ENCODE measurements at places on chromosomes 13 and 19.

DNA sequence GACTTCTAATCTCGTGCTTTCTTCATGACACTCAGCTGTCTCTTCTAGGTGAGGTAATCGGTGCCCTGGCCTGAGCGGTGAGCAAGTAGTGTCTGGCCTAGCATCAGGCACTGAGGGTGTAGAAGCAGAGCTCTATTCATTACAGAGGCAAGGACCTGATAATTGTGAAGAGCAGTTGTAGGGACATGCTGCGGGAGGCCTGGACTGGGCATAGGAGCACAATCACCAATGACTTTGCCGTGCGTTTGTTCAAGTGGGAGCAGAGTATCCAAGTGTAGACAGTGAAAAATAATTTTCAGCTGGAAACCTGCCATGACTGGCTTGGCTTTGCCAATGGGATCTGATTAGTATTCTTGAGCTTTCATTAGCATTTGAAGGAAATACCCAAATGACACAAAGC lies 32.1 kb upstream of the DCLK1 start:
- DNase-seq = no peak

DNA sequence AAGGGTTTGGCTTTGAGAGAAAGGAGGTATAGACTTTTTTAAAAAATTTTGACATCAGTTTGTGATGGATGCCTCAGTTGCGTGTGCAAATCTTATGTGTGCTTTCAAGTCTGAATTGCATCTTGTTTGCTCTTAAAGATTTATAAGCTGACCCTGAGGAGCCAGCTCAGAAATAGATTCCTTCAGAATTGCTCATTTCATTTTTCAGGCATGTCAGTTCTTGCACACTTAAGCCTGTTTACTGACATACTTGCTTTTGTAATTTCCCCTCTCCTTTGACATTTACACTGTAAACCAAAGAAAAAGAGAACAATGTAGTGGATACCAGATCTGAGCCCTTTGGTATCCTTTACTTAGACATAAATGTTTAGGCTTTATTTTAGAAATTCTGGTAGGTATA lies 87.6 kb downstream of the RNF17 start:
- no peak for DNase-seq

- no peak for DNase-seq
These were observed 19.0 kb upstream of the C1QTNF9 start for GRCh38 chr13:24290280-24290932.

GRCh38 chr13:32415019-32415418 lies 12.9 kb downstream of the N4BP2L1 start:
- peak; percentile 38 for DNase-seq

DNA sequence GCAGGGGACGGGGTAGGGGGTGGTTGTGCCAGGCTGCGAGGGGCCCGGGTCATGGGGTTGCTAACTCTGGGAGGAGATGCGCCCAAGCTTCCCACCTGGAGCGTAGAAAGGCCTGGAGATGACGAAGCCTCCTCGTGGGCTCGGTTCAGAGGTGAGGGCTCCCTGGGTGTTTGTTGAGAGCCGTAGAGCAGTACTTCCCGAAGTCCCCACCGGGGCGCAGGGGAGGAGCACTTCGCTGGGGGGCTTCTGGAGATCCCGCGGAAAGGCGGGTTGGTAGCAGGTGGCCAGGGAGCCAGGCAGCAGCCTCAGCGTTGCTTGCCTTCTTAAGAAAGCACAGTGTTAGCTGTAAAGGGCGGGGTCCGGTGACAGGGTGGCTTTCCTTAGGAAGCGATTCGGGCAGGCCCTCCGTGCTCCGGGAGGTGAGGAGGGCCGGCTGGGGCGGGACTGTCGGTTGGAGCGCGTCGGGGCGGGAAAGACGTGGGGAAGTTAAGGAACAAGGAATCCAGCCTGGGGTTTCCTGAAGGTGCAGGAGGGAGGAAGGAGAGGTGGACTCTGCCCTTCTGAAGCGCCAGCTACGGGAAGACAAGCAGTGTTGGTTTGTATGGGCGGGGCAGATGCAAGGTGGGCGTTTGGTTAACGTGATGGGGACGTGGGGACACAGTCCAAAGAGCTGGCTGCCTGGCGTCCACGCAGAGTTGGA lies 3.3 kb downstream of the VSTM2B start:
- no peak for DNase-seq

- no peak for DNase-seq
These were observed 34.4 kb downstream of the STARD13 start for GRCh38 chr13:33251131-33251661.

GRCh38 chr13:44768239-44768638 lies 192.1 kb upstream of the TSC22D1 start:
- no peak for DNase-seq

DNA sequence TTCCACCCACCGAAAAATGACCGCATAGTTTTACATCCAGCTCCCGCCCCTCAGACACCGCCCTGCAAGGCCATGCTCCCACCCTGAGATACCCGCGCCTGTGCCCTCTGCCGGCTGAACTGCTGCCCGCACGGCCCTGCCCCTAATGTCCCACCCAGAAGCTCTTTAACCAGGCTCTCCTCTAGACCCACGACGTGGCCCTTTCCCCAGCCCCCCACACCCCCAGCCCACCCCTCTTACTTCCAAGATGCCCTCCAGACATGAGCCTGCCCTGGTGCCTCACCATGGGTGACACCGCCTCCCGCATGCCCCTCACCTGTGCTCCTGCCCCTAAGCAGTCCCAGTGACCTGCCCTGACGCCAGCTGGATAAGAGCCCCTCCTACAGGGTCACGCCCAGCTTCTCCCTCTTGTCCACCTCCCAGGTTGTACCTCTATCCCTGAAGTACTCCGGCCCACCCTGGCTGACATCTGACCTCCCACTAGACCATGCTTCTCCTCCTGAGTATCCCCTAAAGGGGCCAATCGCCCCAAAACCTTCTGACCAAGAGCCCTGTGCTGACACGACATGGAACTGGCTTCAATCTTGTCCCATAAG lies 51.2 kb downstream of the COLGALT1 start:
- no peak for DNase-seq

GRCh38 chr19:15419413-15420025 lies 731 bp upstream of the AKAP8L start:
- peak; percentile 29 for DNase-seq

DNA sequence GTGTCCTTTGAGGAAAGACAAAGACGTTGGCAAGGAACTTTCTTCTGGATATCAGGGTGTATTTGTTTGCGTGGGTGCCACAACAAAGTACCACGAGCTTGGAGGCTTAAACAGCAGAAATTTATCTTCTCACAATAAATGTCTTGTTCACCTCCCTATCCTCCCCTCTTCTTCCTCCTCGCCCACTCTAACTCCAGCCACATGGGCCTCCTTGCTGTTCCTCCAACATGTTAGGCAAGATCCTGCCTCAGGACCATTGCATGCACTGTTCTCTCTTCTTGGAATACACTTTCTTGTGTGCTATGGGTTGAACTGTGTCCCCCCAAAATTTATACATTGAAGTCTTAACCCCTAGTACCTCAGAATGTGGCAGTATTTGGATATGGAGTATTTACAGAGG lies 45.7 kb downstream of the VAV1 start:
- DNase-seq = no peak

DNA sequence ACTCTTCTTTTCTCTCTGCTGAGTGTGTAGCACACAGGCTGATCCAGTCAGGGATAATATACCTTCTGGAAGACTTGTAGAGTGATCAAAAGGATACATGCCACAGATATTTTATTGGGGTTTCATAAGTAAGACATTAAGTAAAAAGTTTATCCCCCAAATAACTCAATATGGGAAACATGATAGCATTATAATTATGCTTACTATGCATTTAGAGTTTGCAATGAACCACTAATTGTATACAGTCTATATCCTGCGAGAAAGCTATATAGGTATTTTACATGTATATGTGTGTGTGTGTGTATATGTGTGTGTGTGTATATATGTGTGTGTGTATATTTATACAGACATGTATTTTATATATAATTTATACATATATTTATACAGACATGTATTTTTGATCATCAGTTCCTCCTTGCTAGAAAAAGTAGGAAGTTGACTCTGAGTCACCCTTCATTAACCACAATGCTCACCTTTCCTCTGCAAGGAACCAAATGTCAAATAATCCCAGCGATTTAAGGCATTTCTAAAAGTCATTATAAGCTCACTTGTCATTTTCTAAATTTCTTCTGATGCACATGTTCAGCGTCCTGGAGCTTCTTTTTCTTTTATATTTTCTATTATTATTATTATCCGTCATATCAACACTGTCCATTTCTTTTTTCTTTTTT lies 312.5 kb upstream of the OBI1 start:
- no peak for DNase-seq

DNA sequence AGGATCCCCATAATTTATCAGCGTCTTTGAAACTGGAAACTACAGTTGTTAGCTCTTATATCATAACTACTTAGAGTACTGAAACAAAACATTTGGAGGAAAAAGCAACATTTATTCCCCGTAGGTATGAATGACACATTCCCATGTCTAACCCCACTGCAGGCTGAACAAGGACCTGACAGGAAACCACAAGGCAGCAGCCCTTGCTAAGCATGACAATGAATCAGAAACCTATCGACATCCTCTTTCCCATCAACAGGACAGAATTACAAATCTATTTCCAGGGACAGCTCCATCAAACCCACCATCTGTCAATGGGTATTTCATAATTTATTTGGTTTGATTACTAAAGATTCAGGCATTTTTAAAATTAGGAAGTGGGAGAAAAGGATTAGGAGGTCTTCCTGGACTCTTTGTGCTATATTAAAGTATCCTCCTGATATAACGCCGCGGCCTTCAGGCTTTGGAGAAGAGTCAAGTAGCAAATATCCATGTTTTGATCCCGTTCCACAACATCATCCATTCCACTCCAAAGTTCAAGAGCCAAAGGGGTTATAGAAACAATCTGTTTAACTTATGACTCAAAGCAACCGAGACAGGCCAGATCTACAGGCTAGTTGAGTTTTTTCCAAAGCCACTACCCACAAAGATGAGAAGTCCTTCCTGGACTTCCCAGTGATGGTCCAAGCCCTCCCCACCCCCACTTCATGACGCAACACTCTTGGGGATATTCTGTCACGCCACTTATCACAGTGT lies 51.1 kb downstream of the FAM216B start:
- no peak for DNase-seq

DNA sequence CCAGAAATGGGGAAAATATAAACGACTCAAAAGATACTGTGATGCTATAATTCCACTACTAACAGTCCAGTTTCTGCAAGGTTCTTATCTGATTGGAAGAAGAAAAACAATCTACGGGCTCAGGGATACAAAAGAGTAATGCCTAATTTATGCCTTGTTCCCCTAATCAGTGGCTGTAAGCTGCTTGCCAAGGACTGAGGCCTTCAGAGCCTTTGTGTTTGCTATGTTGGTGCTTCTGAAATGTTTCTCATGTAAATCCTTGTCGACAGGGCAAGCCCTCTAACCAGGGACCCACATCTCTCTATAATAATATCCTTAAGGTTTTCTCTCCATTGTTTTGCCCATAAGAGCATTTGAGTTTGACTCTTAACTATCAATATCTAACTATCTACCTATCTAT lies 89.7 kb upstream of the CLDN10 start:
- no peak for DNase-seq

DNA sequence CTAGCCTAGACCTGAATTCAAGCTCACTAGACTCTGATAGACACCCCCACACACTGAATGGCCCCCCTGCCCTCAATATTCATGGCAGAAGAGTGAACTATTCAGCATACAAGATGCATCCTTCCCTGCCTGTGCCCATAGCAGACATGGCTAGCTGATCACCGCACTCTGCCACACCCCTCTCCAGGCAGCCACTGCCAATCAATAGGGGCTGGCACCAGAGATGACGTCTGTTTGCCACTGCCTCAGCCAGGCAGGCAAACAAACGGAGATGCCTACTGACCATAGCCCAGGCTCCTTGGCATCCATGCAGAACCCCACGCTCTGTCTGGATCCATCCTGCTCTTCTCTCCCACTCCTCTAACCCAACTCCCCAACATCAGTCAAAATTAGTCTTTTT lies 13.8 kb upstream of the NPAS1 start:
- DNase-seq = no peak

GRCh38 chr13:64054321-64054720 lies 2638.7 kb upstream of the PCDH20 start:
- no peak for DNase-seq

- no peak for DNase-seq
These were observed 115.8 kb downstream of the CCNA1 start for GRCh38 chr13:36548129-36548528.

DNA sequence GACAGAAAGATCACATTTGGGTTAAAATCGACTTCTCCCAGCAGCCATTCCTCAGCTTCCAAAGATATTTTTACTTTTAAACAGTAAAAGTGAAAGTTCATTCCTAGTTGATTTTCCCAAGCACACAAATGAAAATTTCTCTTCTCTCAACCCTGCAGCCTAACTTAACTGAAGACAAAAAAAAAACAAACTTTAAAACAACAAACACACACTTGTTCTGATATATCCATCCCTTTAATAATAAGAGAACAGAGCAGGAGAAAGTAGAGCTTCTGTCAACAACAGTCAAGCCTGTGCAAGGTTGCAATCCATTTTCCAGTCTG lies 72.9 kb downstream of the STK24 start:
- DNase-seq = no peak

DNA sequence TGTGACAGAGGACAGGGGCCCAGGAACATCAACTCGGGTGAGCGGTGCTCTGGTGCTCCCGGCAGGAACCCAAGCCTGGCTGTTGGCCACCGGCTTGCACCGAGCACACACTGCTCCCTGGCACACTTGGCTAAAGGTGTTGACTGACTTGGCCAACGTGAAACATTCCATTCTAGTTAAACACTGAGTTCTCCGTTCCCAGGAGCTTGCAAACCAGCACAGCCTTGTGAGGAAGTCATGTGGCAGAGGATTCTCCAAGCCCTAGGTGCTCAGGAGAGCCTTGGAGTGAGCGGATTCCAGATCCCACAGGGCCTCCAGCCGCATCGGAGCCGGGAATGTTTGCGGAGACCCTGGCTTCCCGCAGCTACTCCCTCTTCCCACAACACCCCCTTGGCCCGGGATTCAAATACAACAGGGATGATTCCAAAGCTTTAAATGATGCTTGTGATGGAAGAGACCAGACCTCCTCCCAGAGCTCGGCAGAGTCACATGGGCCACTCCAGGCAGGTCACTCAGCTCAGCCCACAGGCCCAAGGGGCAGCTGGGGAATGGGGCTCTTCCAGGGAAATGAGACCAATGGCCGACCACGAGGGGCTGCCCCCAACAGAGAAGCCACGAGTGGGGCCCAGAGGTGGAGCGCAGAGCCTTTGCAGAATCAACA lies 2.9 kb downstream of the C13orf46 start:
- DNase-seq = no peak

DNA sequence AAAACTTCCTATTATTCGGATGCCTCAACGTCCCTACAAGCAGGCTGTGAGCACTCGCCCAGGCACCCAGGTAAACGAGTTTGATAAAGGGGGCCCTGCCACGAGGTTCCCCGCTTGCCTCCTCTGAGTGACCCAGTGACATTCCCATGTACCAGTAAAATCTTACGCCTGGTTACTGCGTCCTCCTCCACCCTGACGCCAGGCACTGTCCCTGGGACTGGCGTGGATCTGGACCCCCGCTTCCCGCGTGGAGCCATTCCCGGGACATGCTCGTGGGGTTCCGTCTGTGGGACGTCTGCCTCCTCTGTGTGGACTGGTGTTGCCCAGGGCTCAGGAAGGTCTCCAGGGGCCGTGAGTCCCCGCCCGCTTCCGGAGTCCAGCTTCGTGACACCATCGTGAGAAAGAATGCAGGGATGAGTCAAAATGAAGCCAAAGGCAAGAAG lies 407 bp upstream of the ZNF550 start:
- no peak for DNase-seq
